ENCODE measurements at places on chromosomes 1 and 21.

- no peak for DNase-seq
Measured at GRCh38 chr1:184911103-184911745, 63.1 kb downstream of the NIBAN1 start.

DNA sequence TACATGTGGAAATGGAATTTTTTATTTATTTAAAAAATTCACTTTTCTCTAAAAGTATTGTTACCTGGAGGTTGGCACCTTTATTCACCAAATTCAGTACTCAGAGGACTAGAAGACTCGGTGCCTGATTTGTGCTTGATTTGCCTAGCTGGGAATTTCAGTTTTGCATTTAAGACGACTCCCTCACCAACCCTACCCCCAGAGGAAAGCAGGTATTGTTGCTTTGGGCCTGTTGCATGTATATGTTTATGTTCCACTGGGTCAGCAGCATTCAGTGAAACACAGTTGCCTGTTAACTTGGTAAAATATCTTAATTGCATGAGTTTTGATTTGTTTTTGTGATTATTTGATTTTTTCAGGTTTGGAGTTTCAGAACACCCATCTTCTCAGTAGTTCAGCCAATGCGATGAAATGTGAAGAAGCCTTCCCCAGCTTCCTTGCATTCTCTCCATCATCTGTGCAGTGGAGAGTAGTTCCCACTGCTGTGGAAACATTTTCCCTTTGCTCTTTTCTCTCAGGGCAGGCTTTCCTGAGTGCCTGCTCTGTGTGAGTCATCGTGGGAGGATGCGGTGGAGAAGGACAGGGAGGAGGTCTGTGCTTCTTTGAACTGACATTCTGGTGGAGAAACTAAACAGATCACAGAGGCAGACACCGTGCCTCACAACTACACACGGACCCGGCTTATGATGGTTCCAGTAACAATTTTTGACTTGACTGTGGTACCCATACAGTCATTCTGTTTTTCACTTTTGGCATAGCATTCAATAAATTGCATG is 6.4 kb downstream of the ADARB1 start:
- no peak for DNase-seq

DNA sequence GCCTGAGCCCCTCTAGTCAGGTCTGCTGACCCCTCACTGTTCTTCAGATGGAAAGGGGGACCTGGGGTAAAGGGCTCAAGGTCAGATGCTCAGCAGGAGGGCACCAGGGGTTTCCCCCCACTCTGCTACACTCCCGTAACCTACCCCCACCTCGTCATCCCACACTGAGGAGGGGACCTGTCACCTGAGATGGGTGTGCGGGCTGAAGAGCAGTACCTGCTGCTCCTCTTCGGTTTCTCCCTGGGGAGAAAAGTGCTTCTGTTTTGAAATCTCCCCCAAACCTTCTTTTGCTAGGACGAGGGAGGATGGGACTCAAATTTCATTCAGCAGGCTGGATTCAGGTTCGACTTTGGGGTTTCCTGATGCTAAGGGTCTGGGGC is 65.2 kb downstream of the SYT2 start:
- DNase-seq = no peak

DNA sequence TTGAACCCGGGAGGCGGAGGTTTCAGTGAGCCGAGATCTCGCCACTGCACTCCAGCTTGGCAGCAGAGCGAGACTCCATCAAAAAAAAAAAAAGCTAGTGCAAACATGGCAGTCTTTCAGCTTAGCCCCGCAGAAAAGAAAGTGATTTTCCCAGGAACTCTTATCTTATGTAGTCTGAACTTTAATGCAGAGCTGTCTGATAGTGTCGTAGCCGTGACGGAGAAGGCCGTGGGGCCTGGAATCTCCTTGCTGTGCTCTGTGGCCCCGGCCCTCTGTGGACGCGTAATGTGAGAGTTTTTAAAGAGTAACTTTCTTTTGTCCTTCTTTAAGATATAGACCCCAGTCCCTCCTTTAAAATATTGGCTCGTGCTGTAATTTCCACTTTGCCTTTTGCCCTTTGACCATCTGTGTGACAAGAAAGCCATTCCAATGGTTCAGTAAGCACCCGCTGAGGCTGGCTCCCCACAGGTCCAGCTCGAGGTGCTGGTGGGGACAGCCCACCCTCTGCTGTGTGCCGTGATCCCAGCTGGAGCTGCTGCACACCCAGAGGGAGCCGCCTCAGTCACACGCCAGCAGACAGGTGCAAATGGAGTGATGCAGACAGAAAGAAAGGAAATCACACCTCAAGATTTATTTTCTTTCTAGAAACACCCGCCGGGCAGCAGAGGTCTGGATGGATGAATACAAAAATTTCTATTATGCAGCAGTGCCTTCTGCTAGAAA is 164.0 kb downstream of the PGBD5 start:
- no peak for DNase-seq

- no peak for DNase-seq
Measured at GRCh38 chr1:171744986-171745385, 3.1 kb upstream of the VAMP4 start.

- DNase-seq = no peak
Measured at GRCh38 chr1:111909030-111909429, 80.4 kb downstream of the KCND3 start.

DNA sequence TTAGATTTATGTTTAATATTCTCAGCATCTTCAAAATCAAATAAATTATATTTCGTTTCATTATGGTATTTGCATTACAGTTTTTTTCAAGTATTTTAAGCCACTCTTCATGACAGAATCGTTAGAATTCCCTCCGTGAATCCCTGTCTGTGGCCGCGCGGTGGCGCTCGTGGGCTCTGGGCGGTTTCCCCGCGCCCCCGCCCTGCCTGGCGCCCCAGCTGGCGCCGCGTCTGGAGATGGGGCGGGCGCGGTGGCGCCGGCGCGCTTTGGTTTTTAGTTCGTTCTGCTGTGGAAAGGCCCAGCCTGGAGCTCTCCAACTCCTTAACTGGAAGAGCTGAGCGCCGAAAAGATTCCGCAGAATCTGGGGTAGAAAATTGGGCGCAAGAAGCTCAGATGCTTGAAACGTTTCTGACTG is 25.7 kb downstream of the PRMT2 start:
- DNase-seq = peak; percentile 32

DNA sequence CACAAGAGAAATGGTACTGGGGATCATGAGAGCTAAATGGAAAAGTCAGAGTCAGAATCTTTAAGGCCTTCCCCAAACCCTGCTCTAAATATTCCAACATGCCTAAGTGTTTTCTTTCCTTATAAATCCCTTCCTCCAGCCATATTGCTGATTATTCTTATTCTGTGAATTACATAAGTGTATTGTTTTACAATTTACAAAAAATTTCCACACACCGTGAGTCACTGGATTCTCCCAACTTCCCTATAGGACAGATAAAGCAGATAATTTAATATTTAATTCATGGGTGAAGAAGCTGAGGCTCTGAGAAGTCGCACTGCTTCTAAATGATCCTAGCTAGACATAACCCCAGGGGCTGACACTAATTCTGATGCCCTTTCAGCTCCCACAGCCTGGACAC is 243.3 kb upstream of the JUN start:
- no peak for DNase-seq

DNA sequence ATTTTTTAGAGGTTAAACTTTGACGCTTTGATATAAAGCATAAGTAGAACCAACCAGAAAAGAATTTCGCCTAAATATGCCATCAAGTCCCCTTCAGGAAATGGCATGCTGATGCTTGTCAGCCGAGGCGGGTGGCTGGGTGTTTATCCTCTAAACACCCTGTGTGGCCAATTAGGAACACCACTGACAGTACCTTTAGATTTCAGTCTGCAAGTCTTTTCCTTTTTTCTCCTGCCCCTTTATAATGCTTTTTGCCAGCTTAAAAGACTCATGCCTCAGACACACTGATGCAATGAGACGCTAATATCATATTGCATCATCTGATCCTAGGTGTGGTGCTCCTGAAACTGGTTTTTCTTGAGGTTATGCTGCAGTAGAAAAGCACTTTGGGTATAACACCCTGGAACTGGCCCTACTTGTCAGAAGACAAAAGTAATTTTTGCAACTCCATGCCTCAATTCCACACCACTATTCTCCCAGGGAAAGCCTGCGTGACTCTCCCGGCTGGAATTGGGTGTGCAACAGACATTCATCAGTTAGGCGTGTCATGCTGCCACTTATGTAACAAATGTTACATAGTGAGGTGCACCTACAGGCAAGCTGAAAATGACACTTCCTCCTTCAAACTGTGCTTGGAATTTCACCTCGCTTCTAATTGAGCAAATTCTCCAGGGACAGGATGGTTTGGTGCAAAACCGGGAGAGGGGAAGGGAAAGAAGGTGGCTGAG is 2.0 kb upstream of the RCC2 start:
- DNase-seq = no peak

GRCh38 chr1:26772687-26773086 is 15.1 kb upstream of the PIGV start:
- DNase-seq = no peak

DNA sequence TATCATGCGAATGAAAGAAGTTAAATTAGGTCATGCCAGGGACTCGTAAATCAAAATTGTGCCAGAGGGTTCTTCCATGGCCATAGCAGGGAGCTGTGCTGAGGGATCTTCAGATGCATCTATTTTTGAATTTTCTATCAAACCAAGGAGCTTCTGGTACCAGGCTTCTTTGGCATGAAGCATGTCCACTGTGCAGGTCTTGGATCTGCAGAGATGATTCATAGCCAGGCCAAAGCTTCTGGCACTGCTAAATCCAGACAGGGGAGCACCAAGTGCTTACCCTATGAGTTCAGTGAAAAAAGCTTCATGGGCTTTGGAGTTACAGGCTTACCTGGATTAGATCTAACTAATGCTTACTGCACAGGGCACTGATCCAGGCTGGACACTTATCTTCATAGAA is 154.2 kb upstream of the DAB1 start:
- DNase-seq = no peak

Data from T-helper 2 cell (primary cell).